Suprapubic skin (tissue), 4 donors: ENCODE measurements at places on chromosomes 4 and X. TPM values are rescaled to one million over a fixed set of nuclear protein-coding genes. Genes with fewer than 3 reads are reported as not detected.

- no peak for DNase-seq
Observed at GRCh38 chrX:152635941-152636340, 1.8 kb upstream of the GABRQ start.

DNA sequence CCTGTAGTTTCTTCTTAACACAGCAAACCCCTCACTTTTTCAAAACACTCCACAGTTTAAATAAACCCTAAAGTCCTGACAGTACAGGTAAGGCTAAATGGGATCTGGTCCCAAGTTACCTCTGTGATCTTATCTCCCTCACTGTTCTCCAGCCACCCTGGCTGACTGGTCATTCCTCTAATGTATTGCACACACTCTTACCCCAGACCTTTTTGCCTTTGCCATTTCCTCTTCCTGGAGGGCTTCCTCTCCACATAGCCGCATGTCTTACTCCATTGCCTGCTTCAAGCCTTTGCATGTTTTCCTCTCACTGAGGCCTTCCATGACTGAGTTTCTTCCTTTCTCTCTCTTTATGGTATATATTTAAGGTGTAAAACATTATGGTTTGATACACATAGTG lies 19.5 kb upstream of the ANXA3 start:
- DNase-seq: no peak

- DNase-seq: no peak
Observed at GRCh38 chr4:110533940-110534339, 58.0 kb downstream of the ENPEP start.

Gene MAGEA4
- total RNA-seq: not detected

- DNase-seq: no peak
Observed at GRCh38 chrX:111411557-111411956, 435 bp downstream of the DCX start.
